CD4-positive, alpha-beta T cell treated with Interleukin-17A for 4 hours (primary cell): ENCODE measurements at places on chromosomes 7 and 10.

GRCh38 chr10:48671914-48672595, 12.6 kb upstream of the WDFY4 start:
- DNase-seq: no peak

DNA sequence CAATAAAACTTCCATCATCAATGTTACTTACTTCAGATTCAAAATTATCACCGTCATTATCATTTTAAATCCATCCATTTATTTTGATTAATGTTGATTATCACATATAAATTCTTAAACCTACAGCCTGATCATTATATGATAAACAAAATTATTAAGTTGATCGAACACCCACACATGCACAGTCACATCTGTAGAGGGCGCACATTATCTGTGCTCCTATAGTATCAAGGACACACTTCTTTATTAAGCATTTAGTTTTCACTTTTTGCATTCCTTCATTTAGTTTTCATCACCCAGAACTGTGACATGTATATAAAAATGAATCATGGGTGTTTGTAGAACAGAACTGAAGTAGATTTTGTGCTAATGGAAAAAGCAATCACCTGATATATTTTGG, 26.2 kb upstream of the ZNF716 start:
- no peak for DNase-seq

DNA sequence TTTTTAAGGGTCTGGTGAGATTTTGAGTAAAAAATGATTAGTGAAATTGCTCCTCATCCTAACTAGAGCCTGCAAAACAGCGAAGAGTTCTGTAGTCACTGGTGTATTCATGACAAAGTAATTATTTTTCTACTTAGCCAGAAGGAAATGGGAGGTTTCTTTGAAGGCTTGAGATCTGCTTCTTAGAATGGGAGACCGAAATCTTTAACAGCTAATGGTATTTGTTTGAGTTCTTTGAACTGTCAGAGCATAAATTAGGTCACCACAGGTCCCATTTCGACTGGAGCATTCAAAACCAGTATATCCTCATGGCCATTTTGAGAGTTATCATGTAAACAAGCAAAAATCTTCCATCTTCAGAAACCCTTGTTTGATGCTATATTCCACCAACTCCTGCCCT, 77.1 kb upstream of the NME8 start:
- DNase-seq: no peak

DNA sequence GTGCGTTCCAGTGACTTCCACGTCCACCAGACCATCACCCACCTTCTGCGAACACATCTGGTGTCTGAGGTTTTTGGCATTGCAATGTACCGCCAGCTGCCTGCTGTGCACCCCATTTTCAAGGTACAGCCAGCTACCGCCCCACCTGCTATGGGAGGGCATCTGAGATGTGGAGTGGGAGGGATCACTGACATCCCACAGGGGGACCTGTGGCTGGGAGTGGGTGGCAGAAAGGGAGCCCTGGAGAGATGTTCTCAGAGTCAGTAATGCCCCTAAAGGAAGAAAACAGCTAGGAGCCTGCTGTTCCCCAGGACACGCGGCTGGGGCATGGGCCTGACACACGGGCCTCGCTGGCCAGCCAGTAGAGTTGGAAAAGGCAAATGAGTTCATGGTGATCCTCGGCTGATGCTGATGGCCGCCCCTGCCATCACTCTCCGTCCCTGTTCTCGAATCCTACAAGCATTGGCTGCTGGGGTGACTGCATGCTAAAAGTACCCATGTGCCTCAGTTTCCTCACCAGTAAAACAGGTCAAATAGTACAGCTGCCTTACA, 66.6 kb downstream of the ALOX5 start:
- DNase-seq: no peak

DNA sequence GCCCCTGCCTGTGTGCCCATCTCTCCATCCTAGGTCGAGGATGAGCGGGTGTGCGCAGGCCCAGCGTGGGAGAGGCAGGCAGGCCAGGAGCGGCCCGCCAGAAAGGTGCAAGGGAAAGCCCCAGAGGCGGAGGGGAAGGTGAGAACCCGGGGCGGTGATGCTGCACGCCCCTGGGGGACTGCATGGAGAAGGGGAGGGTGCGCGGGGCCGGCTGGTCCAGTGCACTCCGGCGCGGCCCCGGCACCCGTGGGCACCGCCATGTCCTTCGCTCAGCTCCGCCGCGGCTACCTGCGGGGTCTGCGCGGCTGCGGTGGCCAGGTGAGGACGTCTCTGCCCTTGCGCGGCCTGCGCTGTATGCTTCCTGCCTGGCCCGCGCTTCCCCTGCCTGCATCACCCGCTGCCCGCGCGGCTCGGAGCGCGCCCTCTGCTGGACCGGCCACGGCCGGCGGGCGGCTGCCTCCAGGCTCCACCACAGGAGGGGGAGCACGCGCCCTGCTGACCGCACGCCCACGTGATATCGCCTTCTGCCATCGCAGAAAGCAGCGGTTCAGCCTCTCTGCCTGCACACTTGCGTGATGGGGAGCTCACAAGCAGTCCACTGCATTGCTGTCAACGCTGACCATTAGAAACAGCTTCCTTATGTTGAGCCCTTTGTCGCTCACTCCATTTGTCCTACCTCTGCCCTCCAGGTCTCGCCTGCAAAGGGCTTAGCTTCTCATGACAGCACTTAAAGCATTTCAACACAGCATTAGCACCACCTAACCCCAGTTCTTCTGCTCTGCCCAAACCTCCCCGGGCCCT, 73.9 kb downstream of the CXCL12 start:
- peak; percentile 60 for DNase-seq

DNA sequence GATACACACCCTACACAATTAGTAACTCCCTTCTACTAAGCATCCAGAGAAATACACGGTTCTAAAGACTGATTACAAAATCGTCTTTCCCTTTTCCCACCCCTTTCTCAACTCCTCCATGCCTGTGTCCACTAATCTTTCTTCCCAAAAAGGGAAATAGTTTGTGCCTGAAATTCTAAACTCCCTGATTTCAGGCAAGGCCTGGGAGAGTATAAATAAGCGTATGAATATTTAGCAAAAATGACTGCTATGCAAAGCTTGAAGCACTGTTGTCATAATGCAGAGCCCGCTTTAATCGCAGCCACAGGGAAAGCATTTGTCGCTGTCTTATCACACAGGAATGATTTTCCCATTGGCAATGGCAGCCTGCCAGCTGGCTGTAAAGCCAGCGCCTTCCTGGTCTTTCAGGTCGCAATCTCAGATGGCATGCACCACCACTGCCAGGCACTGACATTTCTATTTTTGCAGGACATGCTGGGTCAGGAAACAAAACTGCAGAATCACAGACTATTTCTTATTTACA, 142.9 kb upstream of the PCGF5 start:
- DNase-seq: no peak

GRCh38 chr7:74074770-74075169, 8.8 kb upstream of the LIMK1 start:
- no peak for DNase-seq

DNA sequence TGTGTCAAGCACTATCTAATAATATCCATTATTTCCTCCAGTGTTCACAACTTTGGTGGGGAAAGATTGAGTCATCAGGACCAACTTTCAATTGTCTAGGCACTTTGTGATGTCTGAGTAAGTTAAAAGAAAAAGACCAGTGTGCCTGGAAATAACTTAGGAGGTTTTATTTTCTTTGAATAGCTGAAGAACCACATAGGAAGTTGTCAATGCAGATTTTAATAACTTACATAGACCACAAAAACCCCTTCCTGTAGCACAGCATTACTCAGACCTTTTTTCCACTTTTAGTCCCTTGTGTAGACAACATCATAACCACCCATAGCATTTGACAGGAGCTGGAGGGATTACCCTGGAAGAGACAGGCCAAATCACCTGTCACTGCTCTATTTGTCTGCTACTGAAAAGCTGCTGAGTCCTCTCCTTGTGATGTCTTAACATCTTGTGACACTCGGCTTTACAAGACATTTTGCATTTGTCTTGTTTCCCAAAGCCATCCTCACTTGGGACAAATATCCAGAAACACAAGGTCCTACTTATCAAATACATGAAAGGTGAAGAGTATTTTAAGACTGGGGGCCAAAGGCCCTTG, 241.5 kb upstream of the PTER start:
- DNase-seq: no peak

DNA sequence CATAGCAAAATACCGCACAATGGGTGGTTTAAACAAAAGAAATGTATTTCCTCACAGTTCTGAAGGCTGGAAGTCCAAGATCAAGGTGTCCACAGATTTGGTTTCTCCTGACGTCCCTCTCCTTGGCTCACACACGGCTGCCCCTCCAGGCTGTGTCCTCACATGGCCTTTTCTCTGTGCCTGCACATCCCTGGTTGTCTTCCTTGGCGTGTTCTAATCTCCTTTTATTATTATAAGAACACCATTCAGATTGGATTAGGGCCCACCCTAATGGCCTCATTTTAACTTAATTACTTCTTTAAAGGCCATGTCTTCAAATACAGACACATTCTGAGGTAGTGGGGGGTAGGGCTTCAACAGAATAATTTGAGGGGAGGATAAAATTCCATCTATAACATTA, 87.9 kb downstream of the FZD1 start:
- DNase-seq: no peak

DNA sequence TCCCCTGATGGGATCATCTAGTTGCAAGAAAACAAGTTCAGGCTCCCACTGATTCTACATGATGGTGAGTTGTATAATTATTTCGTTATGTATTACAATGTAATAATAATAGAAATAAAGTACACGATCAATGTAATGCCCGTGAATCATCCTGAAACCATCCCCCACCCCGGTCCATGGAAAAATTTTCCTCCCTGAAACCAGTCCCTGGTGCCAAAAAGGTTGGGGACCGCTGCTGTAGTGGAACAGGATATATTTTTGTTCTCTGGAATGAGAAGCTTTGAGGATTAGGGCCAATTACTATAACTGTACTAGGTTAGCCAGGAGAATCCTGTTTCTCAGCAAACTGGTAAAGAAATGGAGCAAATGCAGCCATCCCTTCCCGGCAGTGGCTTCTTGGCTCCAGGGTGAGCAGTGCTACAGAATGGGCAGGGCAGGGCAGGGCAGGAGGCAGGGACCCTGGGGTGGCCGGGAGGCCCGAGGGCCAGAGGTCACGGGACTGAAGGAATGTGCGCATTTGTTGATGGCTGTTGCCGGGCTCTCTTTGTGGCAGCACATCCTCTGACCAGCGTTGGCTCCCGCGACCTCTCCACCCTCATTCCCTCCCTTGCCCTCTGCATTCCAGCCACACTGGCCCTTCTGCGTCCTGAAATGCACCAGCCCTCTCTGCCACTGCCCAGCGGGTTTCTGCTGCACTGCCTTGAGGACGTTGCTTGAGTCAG, 162.3 kb upstream of the NPS start:
- no peak for DNase-seq

DNA sequence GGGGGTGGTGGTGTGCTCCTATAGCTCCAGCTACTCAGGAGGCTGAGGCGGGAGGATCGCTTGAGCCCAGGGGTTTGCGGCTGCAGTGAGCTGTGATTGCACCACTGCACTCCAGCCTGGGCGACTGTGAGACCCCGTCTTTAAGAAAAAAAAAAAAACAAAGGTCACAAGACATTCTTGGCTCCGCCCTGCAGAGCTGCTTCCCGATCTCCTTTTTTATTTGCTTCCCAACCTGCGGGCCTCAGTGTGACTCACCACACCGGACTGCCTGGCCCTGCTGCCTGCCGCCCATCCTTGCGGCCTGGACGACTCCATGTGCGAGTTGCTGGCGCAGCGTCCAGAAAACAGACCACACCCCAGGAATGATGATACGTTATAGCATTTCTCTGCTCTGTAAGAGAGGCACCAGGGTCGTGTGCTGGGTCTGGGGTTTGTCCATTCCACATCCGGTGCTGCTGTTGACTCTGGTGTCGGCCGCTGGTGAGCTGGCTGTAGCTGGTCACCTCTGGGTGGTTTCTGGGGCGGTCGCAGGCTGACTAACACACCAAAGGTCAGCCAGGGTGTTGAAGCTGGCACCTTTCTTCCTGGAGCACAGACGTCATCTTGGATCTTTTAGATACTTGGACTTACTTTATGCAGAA, 123.6 kb downstream of the TCF7L2 start:
- DNase-seq: no peak

DNA sequence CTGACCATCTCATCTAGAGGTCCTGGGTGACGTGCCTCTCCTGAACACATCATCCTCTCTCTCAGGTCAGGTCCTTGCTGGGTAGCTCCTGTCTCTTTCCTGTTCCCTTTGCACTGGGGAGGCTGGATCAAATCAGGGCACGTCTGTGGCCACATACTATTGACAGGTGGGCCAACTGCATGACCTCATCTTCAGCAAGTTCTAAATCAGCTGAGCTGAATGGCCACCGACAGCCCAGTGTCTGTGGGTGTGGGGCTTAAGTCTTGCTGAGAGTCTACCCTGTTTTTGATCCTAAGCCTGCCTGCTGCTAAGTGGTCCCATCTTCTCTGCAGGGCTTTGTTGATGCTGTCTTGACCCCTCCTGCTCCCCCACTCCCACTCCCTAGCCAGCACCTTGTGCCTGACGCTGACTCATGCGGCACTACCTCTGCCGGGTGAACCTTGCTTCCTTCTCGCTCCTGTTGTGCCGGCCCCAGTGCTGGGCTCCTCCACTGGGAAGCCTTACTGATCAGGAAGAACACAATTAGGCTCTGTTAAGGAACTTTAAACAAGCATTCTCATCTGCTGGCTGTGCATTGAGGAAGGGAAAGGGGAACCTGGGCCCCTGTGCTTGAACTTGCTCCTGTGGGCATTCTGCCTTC, 440.4 kb downstream of the PLXNA4 start:
- DNase-seq: no peak

DNA sequence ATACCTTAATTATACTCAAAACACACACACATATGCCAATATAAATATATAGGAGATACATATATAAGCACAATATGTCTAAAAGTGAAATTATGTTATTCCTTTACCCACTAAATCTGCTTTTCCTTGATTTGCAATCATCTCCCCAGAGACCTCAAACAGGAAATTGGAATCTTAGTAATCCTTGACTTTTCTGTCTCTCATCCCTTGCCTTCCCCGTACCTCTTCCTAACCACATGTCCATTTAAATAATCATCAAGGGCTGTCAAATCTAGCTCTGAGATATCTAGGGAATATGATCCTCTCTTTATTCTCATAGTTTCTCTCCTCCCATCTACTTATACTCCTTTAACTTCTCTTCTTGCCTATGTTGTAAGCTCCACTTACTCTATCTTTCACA, 336.6 kb downstream of the HGF start:
- DNase-seq: no peak
